Hepatocyte (in vitro differentiated cells): ENCODE measurements at places on chromosomes 12 and 14. TPM values are rescaled to one million over a fixed set of nuclear protein-coding genes. Genes with fewer than 3 reads are reported as not detected.

RPL10L gene
- not detected in 2 replicates for total RNA-seq

SYT1 gene
- 1.8 and 2.5 TPM in 2 replicates for total RNA-seq

KRT2 gene
- not detected in 2 replicates for total RNA-seq

FAM90A1 gene
- not detected in 2 replicates for total RNA-seq

HOXC12 gene
- not detected in 2 replicates for total RNA-seq

ZNF385A gene
- total RNA-seq = 2.2 and 5.6 TPM in 2 replicates

STAT2 gene
- total RNA-seq = 148 and 157 TPM in 2 replicates

KIF5A gene
- total RNA-seq = 0.03 and 0.16 TPM in 2 replicates

SRRM4 gene
- total RNA-seq = 0.03 and 0.08 TPM in 2 replicates

STAC3 gene
- 0.23 and 1.1 TPM in 2 replicates for total RNA-seq

GRCh38 chr12:96402061-96402460 is 1.8 kb upstream of the CDK17 start:
- peaks cover 13% of the 10 kb centered on the region for H3K4me1 ChIP-seq
- H3K27me3 ChIP-seq = no peaks in the 10 kb centered on the region
- no peak overlapping the region for H3K4me3 ChIP-seq

DNA sequence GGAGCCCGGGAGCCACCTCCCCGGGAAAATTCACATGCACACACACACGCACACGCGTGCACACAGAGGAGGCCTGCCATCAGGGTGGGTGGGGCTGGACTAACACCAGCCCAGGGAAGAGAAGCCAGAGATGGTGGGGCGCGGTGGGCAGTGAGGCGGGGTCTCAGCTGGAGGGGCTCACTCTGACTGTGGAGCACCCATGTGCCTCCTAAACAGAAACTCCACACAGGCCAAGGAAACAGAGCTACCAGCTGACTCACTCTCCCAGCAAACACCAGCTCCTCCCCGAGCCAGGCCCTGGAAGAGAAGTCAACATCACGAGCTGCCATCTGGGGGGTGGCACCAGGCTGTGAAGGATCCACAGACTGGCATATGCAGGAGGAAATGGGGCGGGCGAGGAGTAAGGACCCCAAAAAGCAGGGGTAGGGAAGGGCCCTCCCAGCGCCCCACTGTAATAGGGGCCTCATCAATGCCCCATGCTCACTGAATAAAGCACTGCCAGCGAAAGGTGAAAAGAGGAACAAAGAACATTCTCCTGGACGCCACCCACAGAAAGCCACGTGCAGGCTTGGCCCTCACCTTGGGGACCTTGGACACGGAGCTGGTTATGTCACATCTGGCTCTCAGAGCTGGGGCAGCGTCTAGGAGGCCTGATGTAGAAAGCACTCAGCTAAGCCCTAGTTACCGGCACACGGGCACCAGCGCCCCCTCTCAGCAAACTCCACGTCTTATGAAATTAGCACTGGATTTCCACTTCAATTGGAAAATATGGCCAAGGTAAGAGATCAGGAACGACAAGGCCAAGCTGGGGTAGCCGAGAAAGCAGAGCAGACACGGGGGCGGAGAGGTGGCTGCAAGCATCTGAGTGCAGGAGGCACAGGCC is 8.4 kb upstream of the INF2 start:
- peaks cover 67% of the 10 kb centered on the region for H3K4me1 ChIP-seq
- peak overlapping the region; percentile 95 for H3K27ac ChIP-seq
- H3K36me3 ChIP-seq = no peaks in the 10 kb centered on the region
- DNase-seq = peak; percentile 76

DNA sequence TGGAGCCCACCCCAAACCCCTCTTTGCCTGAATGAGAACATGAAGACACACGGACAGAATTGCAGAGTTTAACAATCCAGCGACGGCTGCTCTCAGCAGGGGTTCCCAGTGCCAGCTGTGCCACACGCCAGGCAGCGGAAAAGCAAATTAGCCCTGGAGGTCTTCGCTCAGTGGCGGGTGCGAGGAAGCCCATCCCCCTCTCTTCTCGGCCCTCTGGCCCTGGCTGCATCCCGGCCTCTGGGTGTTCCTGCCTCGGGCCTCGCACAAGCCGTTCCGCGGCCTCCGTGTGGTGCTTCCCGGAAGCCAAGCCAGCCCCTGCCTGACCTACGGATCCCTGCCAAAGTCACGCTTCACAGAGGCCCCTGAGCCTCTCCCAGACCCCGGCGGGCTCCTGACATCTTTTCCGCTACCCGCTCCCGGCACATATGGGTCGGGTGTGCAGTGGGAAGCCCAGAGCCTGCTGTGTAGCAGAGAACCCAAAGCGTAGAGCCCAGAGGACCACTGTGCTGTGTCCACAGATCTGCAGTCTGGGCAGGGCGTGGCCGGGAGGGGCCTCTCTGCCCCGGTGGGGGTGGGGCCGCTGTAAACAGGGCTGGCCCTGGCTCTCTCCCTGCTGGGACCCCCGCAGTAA is 70.7 kb upstream of the GALNT9 start:
- H3K4me1 ChIP-seq = peaks cover 10% of the 10 kb centered on the region
- no peak for DNase-seq
- no peaks in the 10 kb centered on the region for H3K36me3 ChIP-seq
- H3K27ac ChIP-seq = no peak overlapping the region

DNA sequence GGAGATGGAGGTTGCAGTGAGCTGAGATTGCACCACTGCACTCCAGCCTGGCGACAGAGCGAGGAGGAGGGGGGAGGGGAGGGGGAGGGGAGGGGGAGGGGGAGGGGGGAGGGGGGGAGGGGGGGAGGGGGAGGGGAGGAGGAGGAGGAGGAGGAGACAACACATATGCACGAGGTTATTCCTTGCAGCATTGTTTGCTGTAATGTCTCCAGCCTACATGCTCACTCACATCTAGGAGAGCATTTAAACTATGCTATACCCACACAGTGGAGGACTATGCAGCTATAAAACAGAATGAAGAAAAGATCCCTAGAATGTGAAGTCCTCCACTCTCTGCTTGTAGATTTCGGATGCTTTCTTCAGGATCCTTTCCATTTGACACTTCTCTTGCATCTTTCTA is 3.5 kb upstream of the HIGD1C start:
- no peak overlapping the region for H3K4me3 ChIP-seq
- H3K27ac ChIP-seq = no peak overlapping the region
- H3K36me3 ChIP-seq = no peaks in the 10 kb centered on the region
- H3K27me3 ChIP-seq = no peaks in the 10 kb centered on the region
- no peaks in the 10 kb centered on the region for H3K4me1 ChIP-seq

- peaks cover 37% of the 10 kb centered on the region for H3K4me1 ChIP-seq
- peak overlapping the region; percentile 85 for H3K27ac ChIP-seq
- H3K27me3 ChIP-seq = no peaks in the 10 kb centered on the region
- no peaks in the 10 kb centered on the region for H3K36me3 ChIP-seq
- H3K4me3 ChIP-seq = no peak overlapping the region
These were observed 151.0 kb upstream of the ATF7IP start for GRCh38 chr12:14214495-14214894.

DNA sequence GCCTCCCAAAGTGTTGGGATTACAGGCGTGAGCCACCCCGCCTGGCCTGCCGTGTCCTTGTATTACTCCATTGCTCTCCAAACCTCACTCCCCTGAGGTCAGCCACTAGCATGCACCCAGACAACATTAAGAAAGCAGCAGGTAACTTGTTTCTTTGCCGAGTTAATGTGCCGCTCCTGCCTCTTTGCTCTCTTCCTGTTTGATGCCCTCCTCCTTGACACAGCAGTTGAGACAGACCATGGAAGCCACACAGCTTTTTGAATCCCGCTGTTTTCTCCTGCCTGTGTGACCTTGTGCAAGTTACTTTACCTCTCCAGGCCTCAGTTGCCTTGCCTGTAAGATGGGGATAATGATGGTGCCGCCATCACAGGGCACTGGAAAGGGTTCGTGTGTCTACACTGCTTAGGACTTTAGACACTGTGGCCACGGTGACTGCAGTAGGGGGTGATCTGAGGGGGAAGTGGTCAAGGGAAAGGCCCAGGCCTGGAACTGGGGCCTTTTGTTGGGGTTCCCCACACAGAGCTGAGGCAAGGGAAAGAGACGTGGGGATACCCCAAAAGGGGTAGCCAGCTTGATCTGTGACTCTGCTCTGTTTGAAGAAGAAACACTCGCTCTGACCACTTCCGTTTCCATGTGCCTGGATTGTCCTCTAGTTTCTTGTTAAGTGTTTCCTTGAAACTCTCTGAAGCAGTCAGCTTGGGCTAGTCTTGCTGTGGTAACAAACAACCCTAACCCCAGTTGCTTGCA is 69.3 kb downstream of the RIN3 start:
- peaks cover 7% of the 10 kb centered on the region for H3K4me1 ChIP-seq
- no peak for DNase-seq
- H3K4me3 ChIP-seq = no peak overlapping the region

DNA sequence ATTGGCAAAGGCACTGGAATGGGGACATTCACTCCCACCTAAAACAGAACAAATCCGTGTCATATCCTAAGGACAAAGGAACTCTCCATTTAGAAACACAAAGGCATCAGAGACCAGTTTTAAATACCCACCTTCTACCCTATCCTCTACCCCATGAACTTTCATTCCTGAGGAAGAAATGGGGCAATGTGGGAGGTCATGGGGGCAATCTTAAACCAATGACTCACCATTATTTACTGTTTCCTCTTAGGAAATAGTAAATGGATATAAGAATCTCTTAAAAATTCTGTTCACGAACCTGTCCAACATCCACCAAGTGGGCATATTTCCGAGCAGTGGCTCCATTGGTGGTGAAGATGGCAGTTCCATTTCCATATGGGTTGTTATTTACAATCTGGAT is 19.4 kb downstream of the ALDH6A1 start:
- no peak overlapping the region for H3K4me3 ChIP-seq
- H3K4me1 ChIP-seq = no peaks in the 10 kb centered on the region
- no peak for DNase-seq
- no peaks in the 10 kb centered on the region for H3K27me3 ChIP-seq

DNA sequence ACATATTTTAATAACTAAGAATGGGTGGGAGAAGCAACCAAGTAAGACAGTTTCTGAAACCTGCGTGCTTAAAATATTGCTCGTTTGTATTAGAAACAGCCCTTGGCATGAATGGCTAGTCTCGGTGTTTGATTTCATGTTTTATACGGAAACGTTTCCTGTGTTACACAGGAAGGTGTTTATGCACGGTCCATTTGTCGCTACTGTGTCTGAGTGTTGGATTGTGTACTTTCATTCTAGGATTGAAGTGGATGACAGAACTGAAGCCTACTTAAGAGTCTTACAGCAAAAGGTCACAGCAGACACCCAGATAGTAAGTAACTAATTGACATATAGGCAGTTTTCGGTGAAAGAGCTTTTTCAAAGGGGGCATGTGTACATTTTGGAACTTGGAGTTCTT is 19.6 kb downstream of the PIWIL1 start:
- no peak overlapping the region for H3K27ac ChIP-seq
- H3K36me3 ChIP-seq = no peaks in the 10 kb centered on the region
- H3K4me1 ChIP-seq = no peaks in the 10 kb centered on the region
- no peak for DNase-seq

GRCh38 chr14:102424520-102424919 is 61.8 kb downstream of the TECPR2 start:
- H3K36me3 ChIP-seq = no peaks in the 10 kb centered on the region
- no peak overlapping the region for H3K4me3 ChIP-seq
- DNase-seq = no peak
- H3K27ac ChIP-seq = no peak overlapping the region

DNA sequence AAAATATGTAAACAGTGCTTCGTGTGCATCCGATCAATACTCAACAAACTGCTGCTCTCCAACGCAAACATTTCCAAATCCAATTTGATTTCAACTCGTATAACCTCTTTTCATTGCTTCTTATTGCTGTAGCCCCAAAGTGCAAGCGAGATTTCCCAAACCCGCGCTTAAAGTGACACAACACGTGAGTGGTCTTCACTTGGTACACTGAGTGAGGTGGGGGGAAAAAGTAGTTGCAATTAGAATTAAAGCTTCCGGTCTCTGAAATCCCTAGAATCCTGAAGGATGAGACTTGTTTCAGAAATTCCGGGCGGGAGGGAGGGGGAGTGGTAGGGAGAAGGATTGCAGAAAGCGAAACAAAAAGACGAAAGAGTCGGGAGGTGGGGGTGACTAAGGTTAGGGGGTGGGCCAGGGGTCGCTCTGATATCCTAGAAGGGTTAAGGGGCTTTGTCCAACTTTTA is 387.5 kb downstream of the BCAT1 start:
- H3K27me3 ChIP-seq = peaks cover 11% of the 10 kb centered on the region
- peak; percentile 46 for DNase-seq
- peak overlapping the region; percentile 88 for H3K27ac ChIP-seq
- H3K4me1 ChIP-seq = peaks cover 4% of the 10 kb centered on the region

- no peak for DNase-seq
- H3K4me1 ChIP-seq = peaks cover 6% of the 10 kb centered on the region
- peak overlapping the region; percentile 93 for H3K4me3 ChIP-seq
- no peaks in the 10 kb centered on the region for H3K27me3 ChIP-seq
- H3K36me3 ChIP-seq = no peaks in the 10 kb centered on the region
- H3K27ac ChIP-seq = peak overlapping the region; percentile 89
These were observed 1.2 kb downstream of the VSIG10 start for GRCh38 chr12:118102609-118103008.
